Suprapubic skin (tissue), 4 donors: ENCODE measurements at places on chromosomes 6 and 20.

DNA sequence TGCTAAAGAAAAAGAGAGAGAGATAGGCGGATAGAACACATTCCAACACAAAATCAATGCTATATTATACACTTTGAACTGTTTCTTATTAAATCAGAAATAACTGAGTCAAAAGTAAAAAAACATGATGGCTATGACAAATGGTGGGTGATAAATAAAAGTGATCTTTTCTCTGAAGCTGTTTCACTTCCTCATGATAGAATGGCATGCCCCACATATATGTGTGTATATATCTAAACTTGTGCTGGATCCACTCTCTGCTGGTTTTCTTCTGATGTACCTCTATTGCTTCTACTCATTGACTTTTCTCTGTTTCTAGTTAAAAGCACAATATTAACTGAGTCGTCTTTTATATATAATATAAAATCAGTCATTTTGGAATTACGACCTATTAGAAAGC lies 429.9 kb downstream of the PKHD1 start:
- H3K27ac ChIP-seq: no peak overlapping the region
- H3K4me3 ChIP-seq: no peak overlapping the region
- H3K27me3 ChIP-seq: no peaks in the 10 kb centered on the region
- no peak for DNase-seq

DNA sequence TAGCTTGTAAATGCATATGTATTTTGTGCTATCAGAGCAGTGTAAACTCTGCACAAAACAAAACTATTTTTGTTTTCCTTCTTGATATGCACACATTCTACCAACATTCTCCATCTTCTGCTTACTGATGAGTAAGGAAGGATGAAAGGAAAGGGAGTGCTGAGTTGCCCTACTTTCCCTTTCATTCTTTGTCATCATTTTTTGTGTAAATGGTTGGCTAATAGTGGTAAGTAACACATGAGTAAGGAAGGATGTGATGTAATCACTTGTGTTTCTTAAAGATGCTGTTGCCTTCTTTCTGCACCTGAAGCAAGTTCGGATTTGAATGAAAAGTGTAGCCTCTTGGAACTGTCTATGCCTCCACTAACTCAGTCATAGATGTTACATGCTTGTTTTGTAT lies 4.6 kb upstream of the REV3L start:
- H3K4me3 ChIP-seq: no peak overlapping the region
- peaks cover 6% of the 10 kb centered on the region for H3K4me1 ChIP-seq
- H3K27me3 ChIP-seq: no peaks in the 10 kb centered on the region

DNA sequence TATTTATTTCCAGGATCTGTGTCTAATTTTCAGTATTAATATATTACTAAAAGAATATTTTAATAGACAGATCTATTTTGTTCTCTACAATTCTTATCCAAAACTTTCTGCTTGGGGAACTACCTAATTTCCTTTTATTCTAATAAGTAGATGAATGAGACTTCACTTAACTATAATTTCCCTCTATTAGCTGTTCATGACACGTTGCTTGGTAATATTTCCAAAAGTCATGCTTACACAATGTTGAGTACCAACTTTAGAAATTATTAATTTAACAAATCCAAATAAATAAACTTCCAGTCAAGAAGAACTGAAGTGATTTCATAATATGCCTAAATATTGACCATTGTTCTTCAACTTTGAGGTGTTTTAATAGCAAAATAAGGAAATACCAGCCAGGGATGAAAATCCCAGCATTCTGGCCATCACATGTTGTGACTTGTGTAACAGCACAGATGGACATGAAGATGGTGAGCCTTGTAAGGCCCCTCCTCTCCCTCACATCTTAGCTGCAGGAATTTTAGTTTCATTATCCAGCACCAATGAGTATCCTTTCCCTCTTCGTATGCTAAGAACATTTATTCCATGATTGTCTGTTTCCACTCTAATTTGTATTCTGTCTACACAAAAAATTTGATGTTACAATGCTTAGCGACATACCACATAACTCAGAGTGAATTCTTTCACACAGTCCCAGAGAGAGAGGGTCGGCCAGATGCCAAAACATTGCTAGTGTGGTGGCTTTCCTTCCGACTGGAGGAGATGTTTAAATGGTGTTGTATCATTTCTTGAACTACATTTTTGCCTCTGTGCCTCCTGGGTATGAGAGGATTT lies 137.5 kb downstream of the FOXA2 start:
- peaks cover 4% of the 10 kb centered on the region for H3K27me3 ChIP-seq
- H3K4me1 ChIP-seq: no peaks in the 10 kb centered on the region
- H3K4me3 ChIP-seq: no peak overlapping the region
- H3K27ac ChIP-seq: no peak overlapping the region

DNA sequence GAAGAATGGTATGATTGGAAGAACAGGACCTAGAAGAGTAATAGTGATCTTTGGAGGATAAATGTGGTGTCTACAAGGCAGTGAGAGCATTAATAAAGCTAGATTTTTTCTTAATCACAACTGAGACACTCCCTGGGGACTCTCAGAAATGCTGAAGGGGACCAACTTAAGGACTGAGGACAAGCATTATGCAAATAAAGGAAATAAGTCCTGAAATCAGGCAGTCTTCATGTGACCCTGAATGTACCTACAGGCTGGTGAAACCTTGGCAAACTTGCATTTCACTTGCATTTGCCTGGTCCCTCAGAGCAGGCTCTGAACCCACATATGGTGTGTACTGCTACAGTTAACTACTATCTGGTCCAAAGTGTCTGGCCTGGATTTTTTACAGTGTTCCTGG lies 19.3 kb upstream of the TTK start:
- peaks cover 17% of the 10 kb centered on the region for H3K4me1 ChIP-seq
- no peak overlapping the region for H3K4me3 ChIP-seq
- no peaks in the 10 kb centered on the region for H3K36me3 ChIP-seq
- H3K27me3 ChIP-seq: no peaks in the 10 kb centered on the region
- peak overlapping the region; percentile 37 for H3K27ac ChIP-seq

DNA sequence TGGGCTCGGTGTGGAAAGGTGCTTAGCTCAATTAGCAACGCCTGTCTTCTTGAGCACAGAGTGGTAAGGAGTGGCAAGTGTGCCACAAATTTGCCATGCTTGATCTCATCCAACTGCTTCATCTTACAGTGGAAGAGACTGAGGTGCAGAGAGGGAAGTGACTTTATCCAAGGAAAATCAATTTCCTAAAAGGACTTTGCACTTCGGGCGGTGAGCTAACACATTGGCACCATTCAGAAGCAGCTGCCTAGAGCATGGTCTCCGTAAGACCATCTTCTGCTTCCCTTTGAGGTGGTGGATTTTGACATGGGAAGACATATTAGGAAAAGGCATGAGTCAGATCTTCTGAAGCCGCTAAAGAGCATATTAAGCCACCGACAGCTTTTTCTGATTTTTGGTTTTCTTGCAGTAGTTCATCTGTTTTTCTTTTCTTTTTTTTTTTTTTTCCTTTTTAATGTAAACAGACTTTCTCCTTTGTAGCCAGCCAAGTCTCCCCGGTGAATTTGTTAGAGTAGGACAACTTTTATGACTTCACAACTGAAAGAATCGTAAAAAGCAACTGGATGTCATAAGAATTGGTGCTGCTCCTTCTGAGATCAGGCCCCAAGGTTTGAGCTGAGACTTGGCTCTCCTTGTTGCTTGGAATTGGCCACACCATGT lies 273.2 kb downstream of the CDC5L start:
- H3K4me3 ChIP-seq: no peak overlapping the region
- H3K4me1 ChIP-seq: peaks cover 8% of the 10 kb centered on the region
- H3K27me3 ChIP-seq: no peaks in the 10 kb centered on the region
- DNase-seq: no peak
- no peaks in the 10 kb centered on the region for H3K36me3 ChIP-seq

DNA sequence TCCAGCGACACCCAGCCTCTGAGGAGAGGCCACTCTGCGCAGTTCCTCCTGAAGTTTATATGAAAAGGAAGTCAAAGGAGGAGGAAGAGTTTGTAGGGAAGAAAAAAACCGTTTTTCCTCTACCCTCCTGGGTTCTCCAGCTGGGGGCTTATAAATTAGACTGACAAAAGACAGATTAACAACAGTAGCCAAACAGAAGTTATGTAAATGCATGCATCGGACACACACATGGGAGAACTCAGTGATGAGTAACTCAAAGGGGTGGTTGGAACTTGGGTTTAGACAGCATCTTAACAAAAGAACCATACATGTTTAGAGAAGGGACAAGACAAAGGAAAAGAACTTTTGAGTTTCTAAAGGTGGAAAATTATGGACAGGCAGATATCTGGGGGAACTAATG lies 71.2 kb downstream of the CD24 start:
- no peak overlapping the region for H3K27ac ChIP-seq
- peaks cover 3% of the 10 kb centered on the region for H3K27me3 ChIP-seq
- DNase-seq: no peak
- peaks cover 4% of the 10 kb centered on the region for H3K4me1 ChIP-seq
- H3K36me3 ChIP-seq: no peaks in the 10 kb centered on the region

DNA sequence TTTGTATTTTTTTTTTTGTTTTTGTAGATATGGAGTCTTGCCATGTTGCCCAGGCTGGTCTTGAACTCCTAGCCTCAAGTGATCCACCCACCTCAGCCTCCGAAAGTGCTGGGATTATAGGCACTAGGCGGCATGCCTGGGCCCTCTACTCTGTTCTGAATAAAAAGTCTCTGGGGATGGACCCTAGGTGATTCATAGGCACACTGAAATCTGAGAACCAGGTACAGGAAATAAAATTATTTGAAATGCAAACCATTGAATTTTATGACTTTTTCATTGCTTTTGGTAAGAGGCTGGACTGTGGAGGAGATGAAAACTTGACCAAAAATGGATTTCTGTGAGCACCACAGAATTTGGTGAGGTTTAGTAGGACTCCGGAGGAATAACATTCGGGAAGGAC lies 117.5 kb downstream of the PRIM2 start:
- H3K27ac ChIP-seq: no peak overlapping the region
- H3K4me3 ChIP-seq: no peak overlapping the region
- H3K4me1 ChIP-seq: peaks cover 16% of the 10 kb centered on the region
- DNase-seq: no peak

DNA sequence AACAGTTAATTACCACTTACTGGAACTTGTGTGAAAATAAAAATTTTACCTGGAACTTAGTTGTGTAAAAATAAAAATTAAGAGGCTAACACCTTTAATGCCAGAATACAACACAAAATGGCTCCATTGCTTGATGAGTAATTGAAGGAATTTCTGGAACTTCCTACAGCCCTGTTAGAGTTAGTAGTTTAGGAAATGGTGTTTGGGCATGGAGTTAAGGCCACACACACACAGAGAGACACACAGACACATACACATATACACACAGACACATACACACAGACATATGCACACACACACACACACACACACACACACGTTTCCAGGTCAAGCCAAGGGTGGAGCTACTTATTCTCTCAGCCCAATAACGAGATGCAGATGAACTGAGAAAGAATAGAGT lies 20.6 kb upstream of the CST3 start:
- peaks cover 46% of the 10 kb centered on the region for H3K4me1 ChIP-seq
- DNase-seq: no peak
- no peak overlapping the region for H3K4me3 ChIP-seq
- no peaks in the 10 kb centered on the region for H3K27me3 ChIP-seq

DNA sequence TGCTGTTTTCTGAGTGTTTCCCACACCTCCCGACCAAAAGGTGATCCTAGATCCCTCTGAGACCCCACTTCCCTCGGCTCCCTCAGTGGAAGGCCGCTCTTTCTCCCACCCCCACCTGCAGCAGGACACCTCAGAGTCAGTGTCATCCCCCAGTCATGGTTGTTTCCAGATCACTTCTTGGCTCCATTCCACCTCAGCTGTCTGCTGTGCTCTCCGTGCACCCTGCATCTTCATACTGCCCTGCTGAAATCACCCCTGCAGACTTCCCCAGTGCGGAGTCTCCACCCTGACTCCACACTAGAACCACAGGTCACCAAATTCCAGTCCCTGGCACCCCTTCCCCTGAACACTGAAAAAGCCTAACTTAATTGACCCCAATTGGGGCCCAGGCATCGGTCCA lies 255.1 kb upstream of the CDYL start:
- no peaks in the 10 kb centered on the region for H3K27me3 ChIP-seq
- H3K36me3 ChIP-seq: no peaks in the 10 kb centered on the region
- H3K4me1 ChIP-seq: no peaks in the 10 kb centered on the region
- H3K27ac ChIP-seq: no peak overlapping the region
- no peak overlapping the region for H3K4me3 ChIP-seq

DNA sequence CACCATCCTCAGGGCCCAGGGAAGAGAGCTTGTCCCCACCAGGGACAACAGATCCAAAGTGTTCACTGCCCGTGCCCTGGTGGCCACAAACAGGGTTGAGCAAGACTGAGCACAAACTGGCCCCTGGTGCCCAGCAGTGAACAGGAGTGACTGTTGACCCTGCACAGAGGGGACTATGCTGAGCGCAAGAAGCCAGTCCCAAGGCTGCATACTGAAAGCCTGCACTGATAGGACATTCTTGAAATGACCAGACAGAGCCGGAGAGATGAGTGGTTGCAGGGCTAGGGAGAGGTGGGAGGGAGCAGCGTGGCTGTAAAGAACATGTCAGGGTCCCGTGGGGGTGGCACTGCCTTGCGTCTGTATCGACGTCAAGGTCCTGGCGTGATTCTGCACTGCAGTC lies 2.9 kb upstream of the FNDC11 start:
- peaks cover 29% of the 10 kb centered on the region for H3K4me1 ChIP-seq
- no peak overlapping the region for H3K27ac ChIP-seq
- H3K27me3 ChIP-seq: peaks cover 38% of the 10 kb centered on the region
- H3K36me3 ChIP-seq: no peaks in the 10 kb centered on the region
- no peak overlapping the region for H3K4me3 ChIP-seq

DNA sequence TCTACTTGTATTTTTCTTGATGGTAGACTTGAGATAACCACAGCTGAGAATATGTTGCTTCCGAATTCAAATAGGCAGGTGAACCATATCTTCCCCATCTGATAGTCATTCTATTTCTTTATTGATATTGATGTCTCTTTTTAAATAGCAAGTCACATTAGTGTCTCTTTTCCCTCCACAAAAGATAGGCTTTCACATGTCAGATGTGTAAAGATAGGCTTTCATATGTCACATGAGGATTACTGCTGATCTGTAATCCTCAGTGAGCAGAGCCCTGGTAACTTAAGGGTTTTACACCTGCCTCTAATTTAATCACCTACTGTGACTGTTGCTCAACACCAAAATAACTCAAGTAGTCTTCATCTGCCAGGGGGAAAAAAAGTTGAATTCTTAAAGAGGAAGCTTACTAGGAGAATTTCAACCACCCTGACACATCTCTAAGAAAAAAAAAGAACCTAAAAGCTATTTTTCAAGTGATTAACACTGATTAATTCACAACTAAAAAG lies 45.3 kb upstream of the TRDN start:
- H3K4me1 ChIP-seq: no peaks in the 10 kb centered on the region
- DNase-seq: no peak
